Activated CD4-positive, alpha-beta T cell treated with anti-CD3 and anti-CD28 coated beads, Interleukin-2, amount 50 U/mL, for 4 hours (primary cell): ENCODE measurements at places on chromosomes 1 and 21.

- DNase-seq: no peak
Measured at GRCh38 chr21:33116676-33117075, 46.7 kb downstream of the OLIG1 start.

DNA sequence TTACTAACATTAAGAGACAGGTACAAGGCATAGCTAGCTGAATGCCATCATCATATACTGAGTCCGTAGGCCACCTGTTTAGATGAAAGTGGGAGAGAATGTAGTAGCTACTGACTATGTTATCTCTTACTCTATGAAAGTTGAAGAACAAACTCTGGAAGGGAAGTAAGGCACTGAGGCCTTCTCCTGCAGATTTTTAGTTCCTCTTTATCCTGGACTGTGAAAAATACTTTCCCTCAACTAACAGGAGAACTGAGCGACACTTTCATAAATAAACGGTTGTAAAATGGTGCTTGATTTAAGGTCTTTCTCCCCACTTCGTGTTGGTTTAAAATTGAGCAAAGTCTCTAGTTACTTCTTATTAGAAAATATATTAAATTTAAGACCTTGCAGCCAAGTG, 101.9 kb downstream of the FNBP1L start:
- no peak for DNase-seq

DNA sequence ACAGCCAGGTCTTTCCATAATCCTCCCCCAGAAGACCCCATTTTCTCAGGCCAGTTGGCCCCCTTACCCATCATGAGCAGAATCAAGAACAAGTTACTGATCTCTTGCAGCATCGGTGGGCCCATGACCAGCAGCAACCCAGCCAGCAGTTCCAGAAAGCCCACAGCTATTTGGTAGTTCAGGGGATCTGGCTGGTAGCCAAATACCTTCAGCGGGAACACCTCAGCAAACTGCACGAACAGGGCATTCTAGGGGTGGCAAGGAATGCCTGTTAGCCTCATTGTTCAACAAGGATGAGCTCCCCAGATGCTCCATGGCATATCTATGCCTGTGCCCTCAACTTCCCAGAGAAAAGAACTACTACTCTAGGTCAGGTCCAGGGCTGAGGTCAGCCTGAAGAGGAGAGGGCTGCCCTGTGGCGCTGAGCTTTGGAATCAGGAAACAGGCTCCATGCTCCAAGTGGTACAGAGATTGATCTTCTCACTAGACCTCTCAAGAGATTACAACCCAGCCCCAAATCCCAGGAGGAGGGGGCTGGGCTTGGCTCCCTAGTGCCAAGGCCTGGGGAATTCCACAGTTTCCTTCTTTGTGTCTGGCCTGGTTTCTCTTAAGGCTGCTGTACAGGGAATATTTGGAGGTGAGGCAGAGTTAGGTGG, 1.3 kb downstream of the TMEM35B start:
- no peak for DNase-seq

DNA sequence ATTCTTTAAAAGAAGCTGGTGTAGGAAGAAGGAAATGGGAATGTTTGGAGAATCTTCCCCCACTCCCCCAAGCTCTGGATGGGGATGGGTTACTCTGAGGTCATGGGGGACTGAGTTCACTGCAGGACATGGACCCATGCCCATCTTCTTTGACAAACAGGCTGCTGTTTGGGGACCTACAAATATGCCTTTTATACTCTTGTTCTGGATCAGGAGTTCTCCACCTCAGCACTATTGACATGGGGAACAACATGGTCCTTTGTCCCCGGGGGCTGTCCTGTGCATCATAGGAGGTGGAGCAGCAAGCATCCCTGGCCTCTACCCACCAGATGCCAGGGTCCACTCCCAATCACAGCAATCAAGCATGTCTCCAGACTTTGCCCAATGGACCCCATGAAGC, 365.8 kb upstream of the C1orf174 start:
- DNase-seq: no peak

DNA sequence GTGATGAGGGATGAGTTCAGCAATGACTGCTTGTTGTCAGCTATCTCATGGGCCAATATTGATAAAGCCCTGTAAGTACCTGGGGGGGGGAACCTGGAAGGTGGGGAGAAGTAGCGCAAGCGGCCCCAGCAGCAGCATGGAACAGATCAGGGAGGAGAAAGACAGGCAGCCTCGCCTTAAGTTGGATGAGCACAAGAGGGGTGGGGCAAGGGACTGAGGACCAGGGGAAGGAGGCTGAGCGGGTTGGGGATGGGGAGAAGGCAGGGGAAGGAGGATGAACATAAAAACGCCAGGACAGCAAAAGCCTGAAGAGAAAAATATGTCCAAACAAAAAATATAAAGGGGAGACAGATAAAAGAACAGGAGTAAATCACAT, 70.6 kb downstream of the ALG14 start:
- DNase-seq: no peak

DNA sequence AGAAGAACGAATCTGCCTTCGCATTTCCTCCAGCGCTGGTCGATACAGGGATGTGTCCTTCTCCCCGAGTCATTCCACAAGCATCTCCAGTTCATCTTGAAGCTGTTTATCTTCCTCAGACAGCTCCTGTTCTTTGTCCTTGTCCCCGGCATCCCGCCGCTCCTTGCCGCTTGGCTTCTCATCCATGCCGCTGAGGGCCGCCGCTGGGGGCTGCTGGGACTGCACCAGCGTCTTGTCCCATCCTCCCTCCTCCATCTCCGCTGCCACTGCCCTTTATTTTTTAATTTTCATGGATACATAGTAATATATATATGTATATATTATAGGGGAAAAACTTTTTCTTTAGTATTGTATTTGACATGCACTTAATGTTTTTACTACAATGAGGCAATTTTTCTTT, 53.4 kb downstream of the FMN2 start:
- no peak for DNase-seq

- no peak for DNase-seq
Measured at GRCh38 chr1:150552128-150552910, 3.1 kb downstream of the ADAMTSL4 start.

GRCh38 chr1:14974361-14974760, 179.2 kb upstream of the TMEM51 start:
- no peak for DNase-seq

DNA sequence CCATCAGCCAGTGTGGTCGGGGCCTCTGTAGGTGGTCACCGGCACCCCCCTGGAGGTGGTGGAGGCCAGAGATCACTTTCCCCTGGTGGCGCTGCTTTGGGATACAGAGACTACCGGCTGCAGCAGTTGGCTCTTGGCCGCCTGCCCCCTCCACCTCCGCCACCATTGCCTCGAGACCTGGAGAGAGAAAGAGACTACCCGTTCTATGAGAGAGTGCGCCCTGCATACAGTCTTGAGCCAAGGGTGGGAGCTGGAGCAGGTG, 961 bp downstream of the RBM15 start:
- DNase-seq: no peak

DNA sequence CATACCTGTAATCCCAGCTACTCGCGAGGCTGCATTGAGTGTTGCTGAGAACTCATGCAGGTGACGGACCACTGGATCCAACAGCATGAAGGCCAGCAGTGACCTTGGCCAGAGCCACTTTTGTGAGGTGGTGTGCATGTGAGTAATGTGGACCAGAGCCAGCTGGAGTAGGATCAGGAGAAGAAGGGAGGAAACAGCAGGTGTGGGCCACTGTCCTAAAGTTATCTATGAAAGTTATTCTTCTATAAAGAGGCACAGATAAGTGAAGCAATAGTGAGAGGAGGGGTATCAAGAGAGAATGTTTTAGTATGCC, 47.8 kb downstream of the TCP10L start:
- DNase-seq: no peak
